ENCODE measurements at places on chromosomes 1 and 21.

DNA sequence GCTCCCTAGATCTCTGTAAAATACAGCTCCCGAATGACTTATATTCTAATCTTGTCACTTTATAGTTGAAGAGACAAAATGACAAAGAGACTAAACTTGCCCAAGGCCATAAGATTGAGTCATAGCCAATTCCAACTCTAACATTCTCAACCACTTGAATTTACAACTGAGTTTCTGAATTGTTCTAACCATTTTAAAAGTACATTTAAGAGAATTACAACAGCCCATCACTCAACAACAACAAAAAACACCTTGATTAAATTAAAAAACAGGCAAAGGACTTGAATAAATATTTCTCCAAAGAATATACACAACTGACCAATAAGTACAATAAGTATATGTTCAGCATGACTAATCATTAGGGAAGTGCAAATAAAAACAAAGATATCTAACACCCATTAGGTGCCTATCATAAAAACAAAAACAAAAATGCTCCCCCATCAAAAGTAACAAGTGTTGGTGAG is 8.7 kb upstream of the ADCY10 start:
- DNase-seq, result no peak

- DNase-seq, result no peak
Observed at GRCh38 chr1:237901299-237901934, 10.7 kb upstream of the ZP4 start.

GRCh38 chr1:92194511-92194910 is 23.2 kb upstream of the C1orf146 start:
- no peak for DNase-seq

DNA sequence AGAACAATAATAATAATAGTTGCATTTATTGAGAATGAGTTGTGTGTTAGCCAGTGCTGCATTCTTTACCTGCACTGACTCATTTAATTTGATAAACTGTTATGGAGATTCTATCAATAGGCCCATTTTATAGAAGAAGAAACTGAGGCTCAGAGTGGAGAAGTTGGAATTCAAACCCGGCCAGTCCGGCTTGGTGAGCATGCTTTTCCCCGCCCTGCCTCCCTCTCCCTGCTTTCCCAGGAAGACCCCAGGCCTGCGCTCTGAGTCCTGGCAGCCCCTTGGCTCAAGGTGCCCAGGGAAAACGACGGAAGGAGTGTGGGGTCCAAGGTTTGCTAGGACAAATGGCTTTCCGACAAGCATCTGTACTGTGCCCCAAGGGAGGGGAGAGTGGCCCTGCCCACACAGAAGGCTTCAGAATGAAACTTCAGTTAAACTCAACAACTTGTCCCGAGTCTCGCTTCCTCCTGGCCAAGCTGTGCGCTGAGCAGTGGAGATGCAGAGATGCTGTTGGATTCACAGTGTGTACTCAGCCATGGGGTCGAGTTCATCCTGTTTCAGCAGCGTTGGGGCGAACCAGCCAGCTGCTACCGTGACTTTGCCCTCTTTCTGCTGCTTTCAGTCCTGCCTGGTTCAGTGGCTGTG is 23.3 kb upstream of the PADI6 start:
- DNase-seq, result no peak

- no peak for DNase-seq
Observed at GRCh38 chr1:87719658-87720057, 391.0 kb downstream of the LMO4 start.

- no peak for DNase-seq
Observed at GRCh38 chr1:3024588-3024987, 3.3 kb downstream of the ACTRT2 start.

GRCh38 chr1:222096883-222097282 is 355.0 kb upstream of the DUSP10 start:
- no peak for DNase-seq

GRCh38 chr1:247064304-247064703 is 14.3 kb downstream of the ZNF670 start:
- no peak for DNase-seq

DNA sequence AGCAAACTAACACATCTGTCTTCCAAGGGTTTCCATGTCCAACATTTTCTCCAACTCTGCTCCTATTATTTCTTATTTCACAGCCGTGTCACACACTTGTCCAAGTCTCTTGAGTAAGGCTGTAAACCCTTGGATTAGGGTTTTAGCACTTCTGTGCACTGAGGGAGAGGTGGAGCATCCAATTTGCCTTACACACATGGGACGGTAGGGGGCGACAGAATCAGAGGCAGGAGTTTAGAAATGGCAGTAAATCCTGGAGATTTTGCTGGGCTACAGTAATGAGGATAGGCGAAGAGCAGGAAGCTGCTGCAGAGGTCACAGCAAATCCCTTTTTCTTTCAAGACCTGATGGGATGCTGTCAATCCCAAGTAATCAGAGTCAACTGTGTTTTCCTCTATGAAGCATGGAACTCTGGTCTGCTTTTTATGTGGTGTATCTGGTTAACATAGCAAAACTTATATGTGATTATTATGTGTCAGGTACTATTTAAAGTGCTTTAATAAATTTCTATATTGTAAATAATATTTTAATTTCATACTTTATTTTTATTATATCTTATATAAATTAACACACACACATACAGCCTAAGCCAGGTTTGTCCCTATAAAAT is 15.4 kb upstream of the LCE5A start:
- no peak for DNase-seq

GRCh38 chr1:41513383-41513735 is 28.9 kb upstream of the EDN2 start:
- no peak for DNase-seq

DNA sequence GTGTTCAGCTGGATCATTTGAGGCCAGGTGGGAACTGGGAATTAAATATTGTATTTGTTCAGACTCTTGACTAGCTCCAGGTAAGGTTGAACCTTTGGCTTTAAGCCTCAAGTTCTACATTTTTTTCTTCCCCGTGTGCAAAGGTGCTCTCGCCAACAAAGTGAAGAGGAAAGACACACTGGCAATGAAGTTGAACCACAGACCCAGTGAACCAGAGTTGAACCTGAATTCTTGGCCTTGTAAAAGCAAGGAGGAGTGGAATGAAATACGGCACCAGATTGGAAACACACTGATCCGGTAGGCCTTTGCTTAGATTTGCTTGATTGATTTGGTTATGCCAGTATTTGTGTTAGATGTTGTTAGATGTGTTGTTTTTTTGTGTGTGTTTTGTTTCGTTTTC is 25.5 kb upstream of the RCC1 start:
- DNase-seq, result no peak

DNA sequence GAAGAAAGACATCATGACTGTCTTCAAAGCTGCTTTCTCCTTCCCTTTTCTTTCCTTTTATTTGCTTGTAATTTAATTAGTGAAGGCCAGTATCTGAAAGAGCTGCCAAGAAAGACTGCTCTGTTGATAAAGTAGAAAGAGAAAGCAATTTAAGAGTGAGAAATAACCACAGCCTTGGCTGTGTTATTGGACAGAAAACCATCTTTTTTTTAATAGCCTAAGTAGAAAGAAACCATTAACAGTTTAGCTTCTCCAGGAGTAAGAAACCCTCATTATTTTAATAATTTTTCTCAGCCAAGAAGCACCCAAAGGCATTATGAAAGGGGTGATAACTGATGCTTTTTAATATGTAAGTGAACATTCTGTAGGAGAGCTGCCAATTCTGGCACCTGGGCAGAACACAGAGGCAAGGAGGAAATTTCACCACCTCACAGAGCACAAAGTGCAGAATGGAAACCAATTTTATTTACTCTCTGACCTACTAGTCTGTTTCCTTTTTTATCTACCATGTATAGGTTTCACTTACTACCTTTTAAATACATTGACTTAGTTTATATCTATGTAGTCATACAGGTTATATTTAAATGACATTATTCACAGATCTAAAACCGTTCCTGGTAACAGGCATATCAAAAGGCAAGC is 703.2 kb downstream of the MRPL39 start:
- no peak for DNase-seq

DNA sequence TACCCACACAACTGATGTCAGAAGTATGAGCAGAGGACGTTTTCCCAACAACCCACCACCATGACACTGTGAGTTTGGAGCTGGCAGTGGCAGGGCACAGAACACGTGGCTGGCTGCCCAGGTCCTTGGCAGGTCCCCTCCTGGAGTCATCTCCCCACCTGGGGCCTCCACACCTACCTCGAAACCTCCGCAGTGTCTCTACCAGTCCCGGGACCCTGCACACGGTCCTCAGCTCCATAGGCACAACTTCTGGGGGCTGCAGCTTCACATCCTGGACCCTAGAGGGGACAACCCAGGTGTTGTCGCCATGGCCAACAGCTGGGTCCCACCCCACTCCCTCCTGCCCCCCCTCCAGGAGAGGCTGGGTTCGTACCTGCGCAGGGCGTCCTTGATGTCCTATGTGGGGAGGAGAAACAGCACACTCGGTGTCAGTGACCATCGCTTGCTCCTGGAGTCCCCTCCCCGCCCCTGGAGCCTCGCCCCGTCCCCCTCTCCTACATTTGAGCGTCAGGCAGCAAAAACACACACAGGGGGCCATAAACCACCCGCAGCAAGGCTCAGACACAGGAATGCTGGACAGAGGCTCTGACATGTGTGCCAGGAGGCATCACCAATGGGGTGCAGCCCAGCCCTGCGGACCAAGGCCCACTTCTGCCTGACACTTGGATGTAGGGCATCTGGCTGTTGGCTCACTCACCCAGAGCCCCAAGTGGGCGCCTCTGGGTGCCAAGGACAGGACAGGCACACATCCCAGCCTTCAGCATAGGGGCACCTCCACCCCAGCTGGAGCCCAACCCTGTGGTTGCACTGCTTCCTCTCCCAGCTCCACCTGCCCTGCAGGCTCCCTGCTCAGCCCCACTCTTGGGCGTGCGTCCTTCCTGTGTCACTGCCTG is 9.6 kb downstream of the TRIM11 start:
- no peak for DNase-seq

DNA sequence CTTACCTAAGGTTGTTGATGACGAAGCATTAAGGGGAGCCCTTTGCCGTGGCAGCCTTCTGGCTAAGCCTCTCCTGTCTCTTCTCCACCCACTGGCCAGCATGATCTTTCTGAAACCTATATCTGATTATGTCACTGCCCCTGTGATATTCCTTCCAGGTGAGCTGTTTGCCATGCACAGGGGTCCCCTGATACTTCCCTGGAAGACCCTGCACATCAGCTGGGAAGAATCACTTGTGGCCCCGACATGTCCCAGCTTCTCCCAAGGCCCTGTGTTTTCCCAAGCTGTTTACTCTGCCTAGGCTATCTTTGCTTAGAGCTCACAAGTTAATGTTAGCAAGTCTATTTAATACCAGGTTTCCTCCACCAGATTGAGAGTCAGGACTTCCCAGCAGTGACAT is 12.3 kb downstream of the RD3 start:
- DNase-seq, result no peak

- no peak for DNase-seq
Observed at GRCh38 chr1:224404916-224405603, 29.5 kb downstream of the WDR26 start.

GRCh38 chr1:212699625-212700222 is at the start of gene BATF3:
Gene BATF3, minus strand, starts transcription at chr1:212699840. Its CDS starts 78 bp downstream, at chr1:212699762.
- no peak for DNase-seq

DNA sequence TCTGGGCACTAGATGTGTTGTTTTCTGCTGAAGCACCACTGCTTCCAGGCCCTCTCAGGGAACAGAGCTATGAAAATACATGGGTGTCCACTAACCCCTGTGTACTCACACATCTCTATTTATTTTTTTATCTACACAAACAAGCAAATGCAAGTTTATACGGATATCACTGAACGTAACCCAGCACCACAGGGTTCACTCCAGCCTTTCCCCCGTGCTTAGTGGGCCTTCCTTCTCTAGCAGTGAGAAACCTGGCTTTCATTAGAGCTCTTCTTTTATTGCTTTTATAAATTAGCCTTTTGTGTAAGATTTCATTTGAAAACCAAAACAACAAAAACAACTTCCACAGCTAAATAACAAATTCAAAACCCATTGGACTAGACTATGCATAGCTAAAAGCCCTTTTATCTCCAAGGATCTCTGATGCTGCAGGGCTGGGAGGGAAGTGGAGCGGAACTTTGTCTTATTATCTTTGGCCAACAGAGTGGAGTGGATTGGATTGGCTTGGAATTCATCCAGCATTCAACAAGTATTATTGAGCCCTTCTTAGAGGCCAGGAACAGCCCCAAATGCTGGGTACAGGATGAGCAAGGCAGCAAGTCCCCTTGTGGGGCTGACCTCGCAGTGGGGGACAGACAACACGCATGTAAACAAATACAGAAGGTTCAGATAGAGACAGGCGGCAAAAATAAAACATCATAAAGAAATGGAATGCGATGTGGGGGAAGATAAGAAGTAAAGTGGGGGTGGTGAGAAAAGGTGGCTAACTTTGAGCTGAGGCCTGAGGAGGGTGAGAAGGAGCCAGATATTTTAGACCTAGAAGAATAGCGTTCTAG is 371.8 kb upstream of the POU3F1 start:
- DNase-seq, result no peak

- DNase-seq, result no peak
Observed at GRCh38 chr1:78141531-78142231, 95.9 kb downstream of the GIPC2 start.

DNA sequence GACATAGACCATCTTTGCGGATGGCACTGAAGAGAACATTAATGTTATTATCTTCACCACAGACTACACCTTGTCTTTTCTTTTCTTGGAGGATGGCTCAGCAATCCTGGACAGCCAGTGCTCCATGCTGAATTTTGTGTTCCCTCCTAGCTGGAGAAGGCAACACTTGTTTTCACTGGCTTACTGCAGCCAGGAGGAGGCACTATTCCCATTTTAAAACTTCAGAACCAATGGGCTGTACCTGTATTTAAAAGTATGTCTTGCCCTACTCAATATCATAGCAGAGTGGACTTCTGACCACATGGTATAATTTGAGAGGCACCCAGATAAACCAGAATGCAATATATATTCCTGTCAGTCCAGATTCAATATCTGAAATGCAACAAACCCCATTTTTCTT is 53.3 kb upstream of the POGK start:
- no peak for DNase-seq

DNA sequence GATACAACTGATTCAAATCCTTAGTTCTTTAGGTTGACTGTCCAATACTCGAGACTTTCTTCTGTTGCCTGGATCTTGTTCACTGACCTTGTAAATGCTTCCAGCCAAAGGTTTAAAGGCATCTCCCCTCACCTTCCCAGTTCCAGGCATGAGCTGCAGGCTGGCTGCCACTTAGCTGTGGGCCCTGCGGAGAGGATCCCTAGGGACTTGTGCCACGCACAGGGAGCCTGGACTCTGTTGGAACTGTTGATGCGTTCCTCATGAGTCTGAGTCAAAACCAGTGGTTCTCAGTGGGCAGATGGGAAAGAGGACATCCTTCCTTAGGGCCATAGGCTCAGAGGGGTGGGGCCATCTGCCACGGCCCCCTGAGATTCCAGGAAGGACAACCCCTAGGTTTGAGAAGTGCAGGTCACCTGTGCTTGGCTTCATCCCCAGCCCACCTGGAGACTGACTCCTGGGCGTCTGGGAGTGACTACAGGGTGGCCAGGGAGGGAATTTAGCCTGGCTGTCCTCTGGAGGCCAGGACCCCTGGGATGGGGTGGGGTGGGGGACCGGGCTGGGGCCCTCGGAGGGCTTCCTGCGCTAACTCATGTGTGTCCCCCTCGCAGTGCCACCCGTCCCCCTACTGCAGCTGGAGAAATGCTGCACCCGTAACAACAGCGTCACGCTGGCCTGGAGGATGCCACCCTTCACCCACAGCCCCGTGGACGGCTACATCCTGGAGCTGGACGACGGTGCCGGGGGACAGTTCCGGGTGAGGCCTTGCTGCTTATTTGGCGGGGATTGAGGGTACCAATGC is 37.6 kb upstream of the GNPAT start:
- no peak for DNase-seq

All from stimulated activated CD4-positive, alpha-beta T cell treated with anti-CD3 and anti-CD28 coated beads, Interleukin-15, amount 100 ng/mL, for 1 hour (primary cell).